ENCODE measurements at places on chromosomes 5 and 9. TPM values are rescaled to one million over a fixed set of nuclear protein-coding genes. Genes with fewer than 3 reads are reported as not detected.

GRCh38 chr5:157481265-157481664 is 21.3 kb downstream of the NIPAL4 start:
- no peak for DNase-seq

DNA sequence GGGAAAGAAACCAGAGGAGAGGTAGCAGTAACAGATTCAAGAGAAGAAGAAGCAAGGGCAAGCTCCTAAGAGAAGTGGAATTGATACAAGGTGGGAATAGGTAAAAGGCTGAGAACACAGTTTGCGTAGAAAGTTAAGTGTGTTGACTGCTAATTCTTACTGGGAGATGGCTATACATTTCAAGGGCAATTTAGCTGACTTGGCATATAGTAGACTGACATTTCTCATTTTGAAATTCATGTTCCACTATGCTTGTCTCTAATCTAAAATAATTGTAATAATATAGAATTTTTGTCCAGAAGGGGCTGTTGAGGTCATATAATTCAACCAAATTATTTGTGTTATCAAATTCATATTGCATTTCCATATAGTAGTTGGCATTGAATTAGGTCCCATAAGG is 144.0 kb downstream of the ATG10 start:
- DNase-seq: no peak

The LIFR gene
- total RNA-seq: 15.7 TPM

- DNase-seq: peak; percentile 39
These were observed 32.6 kb upstream of the EGFL7 start for GRCh38 chr9:136629879-136630661.

DNA sequence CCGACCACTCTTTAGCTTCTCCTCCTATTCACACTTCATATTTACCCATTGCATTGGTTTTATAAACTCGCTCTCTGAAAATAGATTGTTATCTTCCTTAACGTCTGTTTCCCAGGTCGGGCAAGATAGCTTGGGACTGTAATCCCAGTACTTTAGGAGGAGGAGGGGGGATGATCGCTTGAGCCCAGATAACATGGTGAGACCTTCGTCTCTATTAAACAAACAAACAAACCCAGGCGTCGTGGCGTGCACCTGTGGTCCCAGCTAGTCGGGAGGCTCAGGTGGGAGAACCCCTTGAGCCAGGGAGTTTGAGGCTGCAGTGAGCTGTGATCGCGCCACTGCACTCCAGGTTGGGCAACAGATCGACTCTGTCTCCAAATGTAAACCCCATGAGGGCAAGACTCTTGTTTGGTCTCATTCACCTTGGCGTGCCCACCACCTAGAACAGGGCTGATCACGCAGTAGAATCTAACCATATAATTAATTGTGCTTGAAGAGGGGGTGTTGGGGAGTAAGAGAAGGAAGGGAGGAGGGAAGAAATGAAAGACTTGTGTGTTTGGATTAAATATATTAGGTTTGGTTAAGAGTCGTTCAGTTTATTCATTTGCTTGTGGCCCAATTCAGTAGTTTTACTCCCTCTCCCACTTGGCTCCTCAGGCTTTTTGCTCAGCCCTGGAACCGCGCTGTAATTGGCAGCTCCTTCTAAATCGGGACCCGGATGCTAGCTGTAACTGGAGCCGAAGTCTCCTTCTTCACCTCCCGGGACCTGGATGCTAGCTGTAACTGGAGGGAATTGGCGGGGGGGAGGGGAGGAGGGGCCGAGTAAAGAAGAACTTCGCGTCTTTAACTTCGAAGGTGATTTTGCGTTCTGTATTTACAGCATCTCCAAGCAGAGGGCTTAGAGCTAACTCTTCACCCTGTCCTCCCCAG is 24.9 kb downstream of the CDKN2A start:
- no peak for DNase-seq

The PCDHGB2 gene
- total RNA-seq: 1.4 TPM

The BTNL8 gene
- total RNA-seq: 0.23 TPM

DNA sequence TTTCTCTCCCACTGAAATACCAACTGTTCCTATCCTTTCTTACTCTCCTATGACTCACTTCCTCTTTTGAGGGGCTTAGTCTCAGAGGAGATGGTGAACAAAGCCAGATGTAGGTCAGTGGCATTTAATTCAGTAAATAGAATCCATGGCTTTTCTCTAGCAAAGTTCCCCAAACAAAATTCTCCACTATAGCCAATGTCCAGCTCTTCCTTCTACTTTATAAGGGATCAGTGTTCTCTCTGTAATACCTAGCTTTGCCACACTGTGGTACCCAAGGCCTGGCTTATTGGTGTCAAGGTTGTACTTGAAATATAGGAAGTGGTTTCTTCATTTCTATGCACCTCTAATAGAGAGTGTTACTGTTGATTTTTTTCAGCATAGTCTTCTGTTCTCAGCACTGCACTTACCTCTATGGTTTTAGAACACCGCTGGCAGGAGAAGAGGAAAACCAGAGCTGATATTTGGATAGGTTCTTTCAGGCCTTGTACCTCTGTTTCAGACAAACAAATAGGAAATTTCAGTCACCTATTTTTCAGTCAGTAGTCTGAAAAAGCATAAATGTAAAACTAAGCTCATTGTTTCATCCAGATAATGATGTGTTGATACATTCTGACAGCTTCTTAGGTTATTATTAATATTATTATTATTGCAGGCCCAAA is 40.6 kb upstream of the ITGA2 start:
- DNase-seq: peak; percentile 89

DNA sequence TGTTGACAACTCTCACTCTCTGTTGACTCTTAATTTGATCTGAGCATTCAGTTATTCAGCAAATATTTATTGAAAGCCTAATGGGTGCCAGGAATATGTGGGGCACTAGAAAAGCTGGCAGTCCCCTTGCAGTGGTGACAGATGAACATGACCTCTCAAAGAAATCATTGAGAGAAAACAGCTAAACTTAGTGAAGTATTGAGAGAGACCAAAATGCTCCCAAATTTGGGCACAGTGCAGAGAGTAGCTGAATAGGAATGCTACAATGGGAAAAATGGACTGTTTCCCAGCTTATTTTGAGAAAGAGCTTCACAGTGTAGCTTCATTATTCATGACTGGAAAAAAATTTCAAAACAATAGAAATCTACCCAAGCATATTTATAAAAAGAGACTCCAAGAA is 257.9 kb downstream of the SGCD start:
- no peak for DNase-seq

DNA sequence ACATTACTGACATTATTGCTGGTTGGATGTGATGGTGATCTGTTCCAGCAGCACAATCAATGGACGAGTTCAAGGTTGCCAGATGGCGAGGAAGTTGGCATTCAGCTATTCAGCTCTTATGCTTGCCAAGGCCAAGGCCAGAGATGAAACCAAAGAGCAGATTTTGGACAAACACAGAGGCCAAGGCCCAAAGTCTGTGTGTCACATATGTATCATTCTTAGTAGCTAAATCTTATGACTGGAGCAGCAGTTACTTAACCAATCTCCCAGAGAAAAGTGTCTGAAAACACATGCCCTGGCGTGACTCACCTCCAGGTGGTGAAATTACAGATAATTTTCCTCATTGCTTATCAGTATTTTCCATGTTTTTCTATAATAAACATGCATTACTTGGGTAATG is 189.0 kb upstream of the EGFLAM start:
- DNase-seq: no peak

GRCh38 chr5:131129306-131129705 is 35.8 kb downstream of the HINT1 start:
- DNase-seq: no peak

GRCh38 chr9:98391406-98391805 is 136.0 kb upstream of the TBC1D2 start:
- DNase-seq: no peak

DNA sequence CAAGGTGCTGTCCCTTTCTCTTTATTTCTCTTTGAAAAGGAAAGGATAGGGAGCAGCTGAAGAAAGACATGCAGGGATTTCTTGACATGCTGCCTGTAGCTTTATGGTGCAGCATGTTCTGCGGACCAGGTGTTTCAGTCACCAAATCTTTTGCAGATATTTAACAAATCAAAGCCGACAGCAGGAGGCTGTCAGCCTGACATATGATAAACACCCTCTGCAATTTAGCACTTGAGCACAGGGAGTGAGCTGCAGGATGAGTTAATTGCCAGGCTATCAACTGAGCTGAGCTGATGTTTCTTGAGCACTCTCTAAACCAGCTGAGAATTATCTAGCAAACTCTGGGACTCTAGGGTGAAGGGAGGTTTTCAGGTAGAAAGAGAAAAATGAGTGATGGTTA is 212.8 kb upstream of the ATP10B start:
- no peak for DNase-seq

GRCh38 chr9:105399117-105399516 is 48.7 kb upstream of the FSD1L start:
- no peak for DNase-seq

DNA sequence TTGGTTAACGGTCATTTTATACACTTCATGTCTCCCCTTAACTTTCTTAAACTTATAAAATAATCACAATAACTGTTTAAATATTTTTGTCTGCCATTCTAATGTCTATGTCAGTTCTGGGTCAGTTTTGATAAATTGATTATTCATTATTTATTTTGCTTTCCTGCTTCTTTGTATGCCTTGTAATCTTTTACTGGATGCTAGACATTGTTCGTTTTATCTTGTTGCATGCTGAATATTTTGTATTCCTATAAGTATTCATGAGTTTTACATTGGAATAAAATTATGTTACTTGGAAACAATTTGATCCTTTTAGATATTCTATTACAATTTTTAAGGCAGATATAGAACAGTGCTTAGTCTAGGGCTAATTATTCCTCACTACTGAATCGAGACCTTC is 952.0 kb downstream of the NR2F1-AS1 start:
- DNase-seq: no peak

DNA sequence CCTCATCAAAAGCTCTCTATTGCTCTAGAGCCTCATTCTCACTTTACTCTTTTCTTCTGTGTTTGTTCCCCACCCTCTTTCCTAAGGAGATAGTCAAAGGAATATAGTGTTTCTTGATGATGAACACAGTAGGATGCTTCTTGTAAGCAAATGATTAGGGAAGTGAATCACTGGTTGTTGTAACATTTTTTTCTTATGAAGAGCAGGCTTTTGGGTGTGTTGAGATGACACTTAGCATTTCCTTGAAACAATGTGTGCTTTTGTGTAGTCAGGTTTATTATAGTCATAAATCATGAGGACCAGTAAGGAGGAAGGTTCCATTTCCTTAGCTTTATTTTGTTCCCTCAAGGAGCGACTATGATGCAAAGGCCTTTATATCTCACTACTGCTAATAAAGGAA is 1991.3 kb upstream of the C9orf72 start:
- DNase-seq: peak; percentile 45

GRCh38 chr9:98971915-98972223 is 28.2 kb downstream of the COL15A1 start:
- DNase-seq: no peak

- no peak for DNase-seq
These were observed 11.6 kb downstream of the C9orf57 start for GRCh38 chr9:72048850-72049249.

GRCh38 chr5:162410365-162410764 is 342.8 kb downstream of the GABRG2 start:
- no peak for DNase-seq

- DNase-seq: no peak
These were observed 4.5 kb upstream of the MPDZ start for GRCh38 chr9:13284011-13284410.

The CBY3 gene
- 1.4 TPM for total RNA-seq

The GLRA1 gene
- not detected for total RNA-seq

The PCDHA1 gene
- not detected for total RNA-seq

DNA sequence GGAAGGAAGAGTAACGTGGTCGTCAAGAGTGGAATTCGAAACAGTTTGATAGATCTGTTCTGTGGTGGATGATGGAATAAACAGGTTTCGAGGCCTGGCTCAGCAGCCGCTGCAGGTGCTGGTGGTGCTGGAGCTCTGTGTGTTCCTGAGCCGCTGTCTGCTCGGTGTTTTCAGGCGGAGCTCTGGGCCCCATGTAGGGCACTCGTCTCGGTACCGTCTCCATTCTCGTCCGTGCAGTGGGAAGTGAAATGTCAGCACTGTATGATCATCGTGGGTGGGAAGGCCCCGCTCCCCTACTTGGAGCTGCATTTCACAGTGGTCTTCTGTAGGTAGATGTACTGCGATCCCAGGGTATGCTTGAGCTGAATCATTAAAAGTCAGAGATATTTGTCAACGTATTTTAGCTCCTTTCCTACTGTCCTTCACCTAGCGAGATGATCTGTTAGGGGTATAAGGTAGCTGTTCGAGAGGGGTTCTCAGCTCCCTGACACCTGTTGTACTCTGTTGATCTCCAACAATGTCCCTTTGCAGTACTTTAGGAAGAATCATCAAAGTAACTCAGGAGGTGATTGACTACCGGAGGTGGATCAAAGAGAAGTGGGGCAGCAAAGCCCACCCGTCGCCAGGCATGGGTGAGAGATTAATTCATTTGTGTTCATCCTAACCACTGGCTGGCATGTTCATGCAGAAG is 35.9 kb downstream of the TENT4A start:
- DNase-seq: no peak

DNA sequence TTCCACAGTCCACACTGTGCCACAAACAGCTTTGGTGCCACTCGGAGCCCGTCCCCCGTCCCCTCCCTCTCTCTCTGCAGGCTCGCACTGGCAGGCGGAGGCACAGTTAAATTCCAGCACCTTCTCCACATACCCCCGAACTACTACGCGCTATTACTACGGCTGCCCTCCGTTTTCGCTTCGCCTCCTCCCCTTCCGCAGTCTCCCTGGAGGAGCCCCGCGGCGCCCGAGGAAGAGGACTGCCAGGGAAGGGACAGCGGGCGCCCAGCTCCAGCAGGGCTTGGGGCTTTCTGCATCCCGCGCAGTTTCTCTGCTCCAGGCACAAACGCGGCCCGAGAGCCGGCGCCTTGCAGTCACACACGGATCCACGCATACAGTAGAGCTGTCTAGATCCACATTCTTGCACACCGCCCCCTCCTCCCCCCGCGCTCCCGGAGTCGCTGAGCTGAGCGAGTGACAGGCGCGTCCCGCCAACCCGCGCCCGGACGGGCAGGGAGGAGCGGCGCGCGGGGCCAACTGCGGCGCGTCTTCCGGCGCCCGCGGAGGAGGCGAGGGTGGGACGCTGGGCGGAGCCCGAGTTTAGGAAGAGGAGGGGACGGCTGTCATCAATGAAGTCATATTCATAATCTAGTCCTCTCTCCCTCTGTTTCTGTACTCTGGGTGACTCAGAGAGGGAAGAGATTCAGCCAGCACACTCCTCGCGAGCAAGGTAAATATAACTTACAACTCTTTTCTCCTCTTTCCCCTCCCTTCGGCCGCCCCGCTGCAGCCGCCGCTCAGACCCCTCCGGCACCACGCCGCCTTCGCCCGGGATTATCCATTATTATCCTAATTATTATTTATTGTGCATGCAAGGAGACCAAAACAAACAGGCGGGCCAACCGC is at the start of gene SMARCA2:
Gene SMARCA2 (plus strand): TSS at position 652 of the 885 bp plus-strand sequence. CDS start 13,676 bp downstream, outside the sequence.
- peak; percentile 93 for DNase-seq

GRCh38 chr5:58505971-58506640 is 14.9 kb downstream of the GAPT start:
- no peak for DNase-seq

- no peak for DNase-seq
These were observed 16.6 kb downstream of the SV2C start for GRCh38 chr5:76099756-76100155.

GRCh38 chr9:72119853-72120252 is 29.4 kb upstream of the GDA start:
- no peak for DNase-seq

GRCh38 chr5:13866792-13867191 is 77.7 kb downstream of the DNAH5 start:
- peak; percentile 73 for DNase-seq
